Activated CD4-positive, alpha-beta T cell treated with anti-CD3 and anti-CD28 coated beads, Interleukin-2, amount 10 ng/mL, durations not matched to agents 24 days and 14 days (primary cell): ENCODE measurements at places on chromosomes 3 and 15. TPM values are rescaled to one million over a fixed set of nuclear protein-coding genes. Genes with fewer than 3 reads are reported as not detected.

DNA sequence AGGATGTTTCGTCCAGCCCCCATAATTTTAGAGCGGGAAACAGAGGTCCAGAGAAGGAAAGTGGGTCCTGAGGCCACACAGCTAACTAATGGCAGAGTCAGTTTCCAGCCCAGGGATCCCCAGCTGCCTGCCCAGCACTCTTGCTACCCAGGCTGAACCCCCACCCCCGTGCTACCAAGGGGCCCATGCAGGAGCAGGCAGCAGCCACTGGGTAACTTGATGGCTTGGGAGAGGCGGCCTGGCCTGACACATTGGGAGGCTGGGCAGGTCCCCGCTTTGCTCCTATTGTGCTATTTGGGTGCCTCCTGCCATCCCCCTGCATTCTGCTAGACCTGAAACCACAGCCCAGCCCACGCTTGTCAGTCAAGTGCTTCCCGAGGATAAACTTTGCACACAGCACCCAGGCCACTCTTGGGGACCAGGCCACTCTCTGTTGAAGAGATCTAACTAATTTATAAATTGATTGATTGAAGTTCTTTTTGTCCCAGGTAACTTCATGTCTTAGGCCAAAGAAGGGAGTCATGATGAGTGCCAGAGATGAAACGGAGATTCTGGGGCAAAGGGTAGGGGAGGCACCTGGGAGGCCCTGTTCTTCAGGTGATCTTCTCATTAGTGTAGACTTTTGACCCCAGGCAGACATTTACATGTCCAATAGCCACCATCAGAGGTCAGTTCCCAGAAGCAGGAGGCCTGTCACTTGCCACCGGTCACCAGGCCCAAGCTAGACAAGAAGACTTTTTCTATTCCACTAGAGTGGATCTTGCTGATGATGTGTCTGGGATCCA lies 7.0 kb downstream of the PAK6 start:
- H3K4me3 ChIP-seq = no peak overlapping the region
- H3K4me1 ChIP-seq = no peaks in the 10 kb centered on the region
- H3K27ac ChIP-seq = no peak overlapping the region
- H3K36me3 ChIP-seq = no peaks in the 10 kb centered on the region
- H3K27me3 ChIP-seq = peaks cover 11% of the 10 kb centered on the region

- H3K4me1 ChIP-seq = no peaks in the 10 kb centered on the region
- DNase-seq = no peak
- H3K36me3 ChIP-seq = no peaks in the 10 kb centered on the region
These were observed 60.1 kb upstream of the PFN2 start for GRCh38 chr3:150030841-150031240.

DNA sequence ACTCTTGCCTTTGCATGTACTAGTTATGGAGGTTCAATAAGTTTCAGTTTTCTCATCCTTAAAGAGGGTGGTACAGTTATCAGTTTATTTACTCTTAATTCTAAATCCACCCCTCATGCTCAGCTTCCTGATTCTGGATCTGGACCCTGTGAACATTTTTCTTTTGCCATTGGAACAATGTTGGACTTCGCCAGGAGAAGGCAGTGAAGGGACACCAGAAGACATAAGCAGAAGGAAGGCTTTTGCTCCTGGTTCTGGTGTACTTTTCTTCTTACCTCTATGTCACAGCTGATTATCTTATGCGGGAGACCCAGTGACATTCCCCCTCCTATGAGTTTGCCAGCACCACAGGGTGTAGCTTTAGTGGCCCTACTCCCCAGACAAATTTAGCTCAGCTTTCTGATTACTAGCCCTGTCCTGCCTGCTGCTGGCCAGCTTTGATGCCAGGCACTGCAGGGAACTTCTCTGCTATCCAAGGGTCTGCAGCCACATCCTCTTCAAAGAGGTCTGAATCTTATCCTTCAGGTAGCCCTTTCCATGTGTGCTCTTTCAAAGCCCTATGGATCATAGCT lies 466.3 kb upstream of the EPHA3 start:
- DNase-seq = no peak
- H3K4me1 ChIP-seq = no peaks in the 10 kb centered on the region
- H3K36me3 ChIP-seq = no peaks in the 10 kb centered on the region
- H3K27ac ChIP-seq = no peak overlapping the region
- H3K27me3 ChIP-seq = no peaks in the 10 kb centered on the region
- no peak overlapping the region for H3K4me3 ChIP-seq

DNA sequence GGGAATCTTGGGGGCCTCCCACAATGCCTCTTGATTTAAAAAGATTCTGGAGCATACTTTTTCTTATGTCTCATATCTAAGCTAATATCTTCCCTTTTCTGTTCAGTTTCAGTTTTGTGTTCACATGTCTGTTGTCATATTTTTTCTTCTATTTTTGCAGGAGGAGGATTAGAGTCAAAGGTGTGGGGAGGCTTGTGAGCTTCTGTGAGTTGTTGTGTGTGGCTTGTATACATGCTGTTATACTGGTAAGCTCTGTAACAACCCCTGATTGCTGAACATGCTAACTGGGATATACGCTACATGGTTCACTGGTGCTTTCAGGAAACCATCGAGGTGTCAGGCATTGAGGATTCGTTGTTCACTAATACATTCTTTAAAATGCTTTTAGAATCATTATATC lies 83.5 kb downstream of the SLC25A26 start:
- DNase-seq = no peak
- H3K4me3 ChIP-seq = peak overlapping the region; percentile 11
- no peaks in the 10 kb centered on the region for H3K27me3 ChIP-seq
- peaks cover 36% of the 10 kb centered on the region for H3K36me3 ChIP-seq

DNA sequence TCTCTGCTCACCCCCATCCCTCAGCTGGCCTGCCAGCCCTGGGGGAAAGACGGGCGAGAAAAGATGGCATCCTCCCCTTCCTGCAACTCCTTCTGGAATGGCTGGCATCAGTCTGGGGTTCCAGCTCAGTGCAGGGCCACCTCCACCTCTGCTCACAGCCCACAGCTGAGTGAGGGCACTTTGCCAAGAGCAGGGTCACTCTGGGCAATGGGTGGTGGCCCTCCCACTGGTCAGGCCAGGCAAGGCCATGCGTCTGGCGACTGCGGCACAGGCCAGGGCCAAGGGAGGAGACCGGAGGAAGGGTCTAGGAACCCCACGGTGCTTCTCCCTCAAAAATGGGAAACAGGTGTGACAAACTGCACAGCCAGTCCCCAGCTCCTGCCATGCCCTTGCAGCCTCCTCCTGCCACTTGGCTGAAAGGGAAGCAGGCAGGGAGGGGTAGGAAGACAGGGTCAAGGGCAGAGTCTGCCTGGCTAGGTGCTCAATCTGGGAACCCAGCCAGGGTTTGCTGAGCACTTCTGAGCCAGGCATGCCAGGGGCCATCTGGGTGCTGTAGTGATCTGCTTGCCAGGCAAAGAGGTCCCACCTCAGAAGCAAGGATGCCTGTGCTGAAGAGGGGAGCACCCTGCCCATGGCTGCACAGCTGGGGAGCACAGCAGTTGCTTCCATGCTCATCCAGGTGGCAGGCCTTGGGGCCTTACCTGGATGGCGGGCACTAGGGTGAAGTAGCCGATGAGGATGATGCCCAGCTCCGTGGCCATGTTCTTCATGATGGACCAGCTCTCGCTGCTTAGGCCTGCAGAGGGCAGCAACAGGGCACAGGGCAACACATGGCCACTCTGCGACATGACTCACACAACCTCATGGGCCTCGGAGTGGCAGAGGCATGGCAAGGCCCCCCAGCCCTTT lies 41.2 kb downstream of the PTPN23 start:
- DNase-seq = peak; percentile 61
- H3K4me1 ChIP-seq = peaks cover 13% of the 10 kb centered on the region
- no peak overlapping the region for H3K4me3 ChIP-seq
- peak overlapping the region; percentile 99 for H3K27ac ChIP-seq

DNA sequence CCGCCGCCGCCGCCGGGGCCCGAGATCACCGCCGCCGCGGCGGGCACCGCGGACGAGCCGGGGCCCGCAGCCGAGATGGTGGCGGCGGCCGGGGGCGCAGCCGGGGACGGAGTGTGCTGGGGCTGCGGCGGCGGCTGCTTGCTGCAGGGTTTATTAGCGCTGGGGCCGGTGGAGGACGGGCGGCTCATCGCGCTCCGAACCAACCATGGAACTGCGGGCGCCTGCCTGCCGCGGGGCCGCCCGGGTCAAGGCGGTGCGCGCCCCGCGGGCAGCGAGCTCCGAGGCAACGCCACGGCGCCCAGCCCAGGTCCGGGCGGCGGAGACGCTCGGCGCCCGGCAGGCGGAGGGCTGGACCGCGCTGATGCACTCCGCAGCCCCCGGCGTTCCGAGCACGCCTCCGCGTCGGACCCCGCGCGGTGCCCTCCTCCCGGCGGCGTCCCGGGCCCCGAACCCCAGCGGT lies 277 bp downstream of the SIAH2 start:
- peaks cover 55% of the 10 kb centered on the region for H3K4me1 ChIP-seq
- no peak for DNase-seq
- H3K27ac ChIP-seq = no peak overlapping the region
- H3K4me3 ChIP-seq = peak overlapping the region; percentile 99
- H3K36me3 ChIP-seq = peaks cover 49% of the 10 kb centered on the region

DNA sequence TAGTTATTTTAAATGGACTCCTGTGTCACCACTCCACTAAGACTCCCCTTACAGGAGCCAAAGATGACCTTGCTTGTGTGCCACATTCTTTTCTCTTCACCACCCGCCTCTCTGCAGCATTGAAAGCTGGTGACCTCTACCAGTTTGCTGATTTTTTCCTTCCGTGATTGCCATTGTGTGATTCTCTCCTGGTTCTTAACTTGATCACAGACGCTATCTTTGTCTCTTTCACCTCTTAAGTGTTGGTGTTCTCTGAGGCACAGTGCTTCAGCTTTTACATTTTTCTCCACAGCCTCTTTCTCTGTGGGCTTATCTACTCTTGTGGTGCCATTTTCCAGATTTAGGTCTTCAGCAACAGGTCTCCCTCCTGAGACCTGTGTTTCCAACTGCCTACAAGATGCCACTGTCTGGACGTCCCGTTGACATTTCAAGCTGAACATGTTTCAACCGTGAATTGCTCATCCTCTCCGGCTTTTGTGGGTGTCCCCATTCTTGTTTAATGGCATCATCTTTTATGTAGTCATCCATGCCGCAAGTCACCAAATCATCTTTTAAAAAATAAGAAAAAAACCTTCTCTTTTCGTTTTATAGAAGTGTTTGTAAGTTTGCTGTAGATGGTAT lies 26.5 kb downstream of the IQGAP1 start:
- H3K27me3 ChIP-seq = no peaks in the 10 kb centered on the region
- peak overlapping the region; percentile 77 for H3K4me3 ChIP-seq
- DNase-seq = peak; percentile 71
- H3K27ac ChIP-seq = peak overlapping the region; percentile 97
- peaks cover 38% of the 10 kb centered on the region for H3K36me3 ChIP-seq

LPCAT4 gene
- total RNA-seq = 63.9 and 67.3 TPM in 2 replicates
